Peyer's patch (tissue), 4 donors: ENCODE measurements at places on chromosomes 3 and 15. TPM values are rescaled to one million over a fixed set of nuclear protein-coding genes. Genes with fewer than 3 reads are reported as not detected.

The KBTBD8 gene
- total RNA-seq = 3.2 TPM

The NMNAT3 gene
- total RNA-seq = 14.9 TPM

The C3orf85 gene
- 174 TPM for total RNA-seq

The NOX5 gene
- total RNA-seq = not detected

The SSR3 gene
- total RNA-seq = 63.3 TPM

The ALS2CL gene
- 113 TPM for total RNA-seq

The ZMAT3 gene
- total RNA-seq = 10.2 TPM

The GTF2A2 gene
- total RNA-seq = 24.0 TPM

The SLC24A5 gene
- total RNA-seq = not detected

The GOLGA8G gene
- not detected for total RNA-seq

The CCNB2 gene
- 18.2 TPM for total RNA-seq

The ARNT2 gene
- 2.5 TPM for total RNA-seq

The TGM4 gene
- total RNA-seq = not detected

The GRIP2 gene
- total RNA-seq = 0.80 TPM

The STRIT1 gene
- not detected for total RNA-seq

The ZNF621 gene
- 31.8 TPM for total RNA-seq

The LXN gene
- total RNA-seq = 18.2 TPM

The ELL3 gene
- 34.7 TPM for total RNA-seq

The NXPE3 gene
- total RNA-seq = 2.5 TPM

GRCh38 chr3:85783291-85783690 lies 824.5 kb downstream of the CADM2 start:
- DNase-seq = no peak

GRCh38 chr3:89276116-89276515 lies 168.7 kb downstream of the EPHA3 start:
- no peak for DNase-seq

DNA sequence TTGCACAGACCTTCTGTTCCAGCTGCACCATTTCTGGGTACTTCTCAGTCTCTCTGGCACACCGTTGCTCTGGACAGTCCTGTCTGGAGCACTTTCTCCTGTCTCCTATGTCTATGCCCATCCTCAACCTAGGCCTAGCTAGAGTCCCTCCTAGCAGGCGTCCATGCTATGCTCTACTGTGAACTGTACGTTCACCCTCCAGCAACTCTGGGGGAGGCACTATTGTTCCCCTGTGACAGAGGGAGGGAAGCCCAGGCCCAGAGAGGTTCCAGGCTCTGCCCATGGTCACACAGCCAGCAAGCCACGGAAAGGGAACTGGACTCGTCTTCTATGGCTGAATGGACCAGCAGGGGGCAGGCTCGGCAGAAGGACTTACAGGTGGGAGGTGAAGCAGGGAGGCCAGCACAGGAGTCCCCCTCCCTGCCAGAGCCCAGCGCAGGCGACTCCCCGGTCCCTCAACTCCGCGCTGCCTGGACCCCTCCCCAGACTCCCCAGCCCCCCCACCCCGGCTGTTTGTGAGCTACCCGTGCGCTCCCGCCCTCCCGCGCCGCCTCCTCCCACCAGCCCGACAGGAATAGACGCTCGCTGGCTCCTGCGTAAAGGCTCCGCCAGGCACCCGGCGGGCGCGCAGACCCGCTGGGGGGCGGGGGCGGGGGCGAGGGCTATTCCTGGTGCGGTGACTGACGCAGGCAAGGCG lies 1.7 kb upstream of the LINGO1 start:
- peak; percentile 85 for DNase-seq

DNA sequence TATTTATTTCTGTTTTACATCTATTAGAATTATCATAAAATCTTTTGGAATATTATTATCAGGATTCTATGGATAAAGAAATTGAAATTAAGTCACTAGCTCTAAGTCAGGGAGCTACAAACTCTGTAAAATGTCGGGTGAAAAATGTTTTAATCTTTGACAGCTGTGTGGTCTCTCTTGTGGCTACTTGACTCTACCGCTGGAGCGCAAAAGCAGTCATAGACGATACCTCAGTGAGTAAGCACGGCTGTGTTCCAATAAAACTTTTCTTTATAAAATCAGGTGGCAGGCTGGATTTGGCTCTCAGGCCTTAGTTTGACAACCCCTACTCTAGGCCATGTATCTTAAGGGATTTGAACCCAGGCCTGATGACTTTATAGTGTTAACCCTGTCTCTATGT lies 88.5 kb upstream of the PFN2 start:
- no peak for DNase-seq

GRCh38 chr15:86872782-86873181 lies 793.1 kb downstream of the AGBL1 start:
- DNase-seq = no peak

DNA sequence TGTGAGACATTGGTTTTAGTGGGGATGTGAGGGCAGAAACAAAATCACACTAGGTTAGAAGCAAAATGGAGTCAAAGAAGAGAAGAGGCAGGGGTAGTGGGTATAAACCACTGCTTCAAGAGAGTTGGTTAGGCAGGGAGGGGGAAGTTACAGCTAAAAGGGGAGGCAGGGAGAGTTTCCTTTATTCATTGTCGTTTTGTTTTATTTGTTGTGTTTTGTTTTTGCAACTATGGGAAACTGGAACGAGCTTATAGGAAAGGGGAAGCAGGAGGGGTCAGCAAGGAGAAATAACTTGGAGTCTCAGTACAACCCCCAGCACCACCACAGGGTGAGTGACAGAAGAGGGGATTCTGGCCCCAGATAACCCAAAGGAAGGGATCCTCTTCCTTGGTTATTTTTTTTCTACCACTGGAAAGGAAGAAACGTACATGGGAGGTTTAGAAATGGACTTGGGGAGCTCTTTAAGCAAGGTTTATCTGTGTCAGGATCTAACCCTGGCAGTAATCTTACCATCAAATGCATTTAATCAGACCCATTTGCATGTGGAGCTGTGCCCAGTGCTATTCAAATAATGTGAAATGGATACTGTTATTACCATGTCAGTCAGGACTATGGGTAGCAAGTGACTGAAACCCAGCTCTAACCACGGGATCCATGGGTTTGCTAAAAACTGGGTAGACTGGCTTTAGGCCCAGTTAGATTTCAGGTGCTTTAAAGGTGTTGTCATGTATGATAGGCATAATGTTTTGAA lies 68.7 kb downstream of the CCNL1 start:
- no peak for DNase-seq

- DNase-seq = no peak
Measured at GRCh38 chr3:169272532-169272931, 391.0 kb downstream of the MECOM start.

GRCh38 chr3:170358042-170359010 lies 811 bp downstream of the SKIL start:
- peak; percentile 94 for DNase-seq

- DNase-seq = no peak
Measured at GRCh38 chr3:13303410-13303809, 116.7 kb downstream of the NUP210 start.

DNA sequence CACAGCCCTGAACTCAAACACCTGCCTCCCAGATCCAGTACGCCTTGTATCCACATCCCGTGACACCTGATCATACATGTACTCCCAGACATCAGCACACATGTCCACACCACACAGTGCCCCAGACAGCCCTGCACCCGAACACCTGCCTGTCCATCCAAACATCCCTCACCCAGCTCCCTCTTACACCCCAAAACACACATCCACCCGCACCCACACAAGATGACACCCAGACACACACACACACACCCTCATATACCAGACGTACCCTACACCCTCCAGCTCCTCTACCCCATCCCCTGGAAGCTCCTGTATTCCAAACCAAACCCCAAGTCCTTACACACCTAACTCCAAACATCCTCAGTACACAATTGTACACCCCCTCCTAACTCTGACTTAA lies 735 bp downstream of the CAMK1 start:
- no peak for DNase-seq

GRCh38 chr3:149657926-149658743 lies at the start of gene WWTR1:
Gene WWTR1, minus strand, starts transcription at chr3:149658025. Its CDS starts 719 bp downstream, at chr3:149657306.
- DNase-seq = peak; percentile 65

- DNase-seq = no peak
Measured at GRCh38 chr15:41873711-41874110, 20.1 kb downstream of the SPTBN5 start.

GRCh38 chr3:106206146-106206545 lies 337.3 kb upstream of the CBLB start:
- peak; percentile 28 for DNase-seq

- DNase-seq = no peak
Measured at GRCh38 chr15:60682115-60682514, 203.2 kb upstream of the ICE2 start.

- no peak for DNase-seq
Measured at GRCh38 chr3:168620854-168621253, 525.1 kb upstream of the GOLIM4 start.

- DNase-seq = no peak
Measured at GRCh38 chr3:77588863-77589262, 549.0 kb downstream of the ROBO2 start.

GRCh38 chr15:72783640-72784455 lies at the start of gene ADPGK:
Gene ADPGK, minus strand, starts transcription at chr15:72783758. Its CDS starts 67 bp downstream, at chr15:72783691.
- peak; percentile 86 for DNase-seq

DNA sequence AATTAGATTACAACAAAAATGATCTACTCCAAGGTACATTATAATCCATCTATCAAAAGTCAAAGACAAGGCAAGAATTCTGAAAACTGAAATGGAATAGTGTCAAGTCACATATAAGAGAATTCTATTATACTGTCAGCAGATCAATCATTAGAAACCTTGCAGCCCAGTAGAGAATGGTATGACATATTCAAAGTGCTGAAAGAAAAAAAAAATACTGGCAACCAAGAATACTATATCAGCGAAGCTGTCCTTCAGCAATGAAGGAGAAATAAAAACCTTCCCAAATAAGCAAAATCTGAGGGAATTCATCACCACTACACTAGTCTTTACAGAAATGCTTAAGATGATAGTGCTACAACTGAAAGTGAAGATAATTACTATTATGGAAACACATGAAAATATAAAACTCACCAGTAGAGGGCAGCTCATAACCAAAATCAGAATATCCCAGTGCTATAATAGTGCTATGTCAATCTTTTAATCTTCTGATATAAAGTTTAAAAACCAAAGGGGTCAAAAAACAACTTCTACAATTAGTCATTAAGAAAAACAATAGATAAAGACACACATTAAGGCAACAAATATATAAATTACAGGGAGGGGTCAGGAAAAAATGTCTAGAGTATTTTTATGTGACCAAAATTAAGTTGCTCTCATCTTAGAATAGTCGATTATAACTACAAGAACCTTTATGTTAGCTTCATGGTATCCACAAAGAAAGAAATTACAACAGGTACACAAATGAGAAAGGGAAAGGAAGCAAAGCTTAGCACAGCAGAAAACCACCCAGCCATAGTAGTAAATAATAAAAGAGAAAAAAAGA lies 190.7 kb upstream of the CNTN6 start:
- DNase-seq = no peak

DNA sequence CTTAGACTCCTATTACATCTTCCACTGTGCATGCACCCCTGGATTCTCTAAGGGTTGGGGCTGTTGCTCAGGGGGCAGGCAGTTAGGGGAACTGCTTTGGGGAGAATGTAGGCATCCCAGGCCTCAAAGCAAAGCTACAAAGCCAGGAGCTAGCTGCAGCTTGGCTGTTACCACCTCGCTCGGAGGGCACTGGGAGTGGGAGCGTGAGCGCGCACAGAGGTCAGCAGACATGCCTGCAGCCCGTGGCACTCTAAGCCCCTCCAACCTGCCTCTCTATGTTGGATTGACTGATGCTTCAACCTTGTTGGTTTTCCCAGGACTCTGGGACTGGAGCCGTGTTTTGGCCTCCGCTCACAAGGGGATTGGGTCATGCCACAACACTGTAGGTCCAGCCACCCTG lies 69.8 kb downstream of the CPN2 start:
- no peak for DNase-seq

GRCh38 chr15:96870580-96870979 lies 540.1 kb downstream of the NR2F2 start:
- no peak for DNase-seq

GRCh38 chr3:185087419-185087818 lies 65.4 kb downstream of the C3orf70 start:
- DNase-seq = no peak

DNA sequence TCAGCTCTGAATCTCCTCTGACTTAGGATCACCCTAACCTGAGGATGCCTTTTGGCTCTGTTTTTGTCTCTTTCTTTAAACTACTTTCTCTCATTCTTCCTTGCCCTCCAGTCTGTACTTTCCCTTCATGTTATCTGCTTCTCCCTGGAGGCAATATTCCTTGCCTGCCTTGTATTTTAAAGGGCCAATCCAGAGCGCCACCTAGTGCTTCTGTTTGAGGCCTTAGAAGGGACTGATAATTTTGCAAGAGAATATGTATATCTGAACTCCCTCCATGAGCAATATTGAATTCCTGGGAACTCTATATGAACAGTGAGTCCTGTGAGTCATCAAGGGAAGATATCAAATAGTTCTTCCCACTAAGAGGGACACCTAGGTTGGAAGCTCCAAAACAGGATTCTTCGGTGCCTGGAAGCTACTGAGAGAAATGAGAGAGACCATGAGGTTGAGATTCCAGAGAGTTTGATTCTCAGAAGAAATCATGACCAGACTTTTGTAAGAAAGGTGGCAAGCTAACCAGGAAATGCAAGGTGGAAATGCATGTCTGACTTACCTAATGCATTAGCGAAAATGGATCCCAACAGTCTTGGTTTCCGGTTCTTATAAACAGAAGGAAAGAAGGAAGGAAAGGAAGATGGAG lies 203.8 kb upstream of the CD96 start:
- no peak for DNase-seq

GRCh38 chr15:90291679-90292356 lies 26.3 kb downstream of the NGRN start:
- peak; percentile 67 for DNase-seq

- no peak for DNase-seq
Measured at GRCh38 chr3:4426261-4426781, 40.7 kb downstream of the SUMF1 start.

- DNase-seq = no peak
Measured at GRCh38 chr3:197955892-197956477, 4.0 kb upstream of the LMLN start.

DNA sequence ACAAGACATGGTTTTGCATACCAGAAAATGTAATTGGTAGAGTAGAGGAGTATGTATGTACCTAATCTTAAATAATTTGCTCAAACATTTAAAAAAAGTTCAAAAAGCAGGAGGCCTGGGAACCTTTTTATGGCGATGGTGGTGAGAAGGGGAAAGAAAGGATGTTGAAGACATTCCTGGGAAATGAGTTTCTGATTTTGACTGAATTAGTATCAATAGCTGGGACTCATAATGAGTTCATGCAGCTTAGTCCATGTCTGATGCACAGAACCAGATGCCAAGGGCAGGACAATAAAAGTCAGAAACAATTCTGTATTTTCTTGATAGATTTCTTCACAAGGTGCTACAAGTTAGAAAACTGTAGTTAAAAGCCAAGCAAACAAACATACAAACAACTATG lies 395.3 kb downstream of the GAP43 start:
- no peak for DNase-seq

- no peak for DNase-seq
Measured at GRCh38 chr15:80431635-80432344, 27.6 kb downstream of the ARNT2 start.
